ENCODE measurements at places on chromosomes 6 and 20. TPM values are rescaled to one million over a fixed set of nuclear protein-coding genes. Genes with fewer than 3 reads are reported as not detected.

DNA sequence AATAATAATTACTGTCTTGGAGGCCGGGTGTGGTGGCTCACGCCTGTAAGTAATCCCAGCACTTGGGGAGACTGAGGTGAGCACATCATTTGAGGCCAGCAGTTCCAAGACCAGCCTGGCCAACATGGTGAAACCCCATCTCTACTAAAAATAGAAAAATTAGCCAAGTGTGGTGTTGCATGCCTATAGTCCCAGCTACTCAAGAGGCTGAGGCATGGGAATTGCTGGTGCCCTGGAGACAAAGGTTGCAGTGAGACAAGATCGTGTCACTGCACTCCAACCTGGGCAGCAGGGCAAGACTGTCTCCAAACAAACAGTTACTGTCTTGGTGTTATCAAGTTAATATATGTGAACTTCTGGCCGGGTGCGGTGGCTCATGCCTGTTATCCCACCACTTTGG, 4.9 kb downstream of the RRP36 start:
- no peak for DNase-seq

HLA-DRB5 gene
- 0.20 TPM for total RNA-seq

RIMS1 gene
- total RNA-seq = not detected

GRCh38 chr20:2820084-2820895, 4.1 kb downstream of the TMEM239 start:
- no peak for DNase-seq

DNA sequence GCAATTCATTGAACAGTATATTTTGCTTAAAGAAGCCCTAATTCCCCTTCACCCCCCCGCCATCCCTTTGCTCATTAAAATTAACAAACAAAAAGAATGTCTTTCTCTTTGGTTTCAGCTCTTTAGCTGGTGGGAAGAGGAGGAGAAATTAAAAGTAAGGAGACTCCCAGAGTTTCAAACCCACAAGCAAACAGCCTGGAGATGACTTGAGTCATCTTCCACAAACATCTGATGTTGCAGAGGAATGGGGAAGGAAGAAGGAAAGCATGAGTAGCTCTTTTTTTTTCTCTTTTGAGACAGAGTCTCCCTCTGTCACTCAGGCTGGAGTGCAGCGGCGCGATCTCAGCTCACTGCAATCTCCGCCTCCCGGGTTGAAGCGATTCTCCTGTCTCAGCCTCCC, 189.6 kb downstream of the ADAT2 start:
- DNase-seq = no peak

DNA sequence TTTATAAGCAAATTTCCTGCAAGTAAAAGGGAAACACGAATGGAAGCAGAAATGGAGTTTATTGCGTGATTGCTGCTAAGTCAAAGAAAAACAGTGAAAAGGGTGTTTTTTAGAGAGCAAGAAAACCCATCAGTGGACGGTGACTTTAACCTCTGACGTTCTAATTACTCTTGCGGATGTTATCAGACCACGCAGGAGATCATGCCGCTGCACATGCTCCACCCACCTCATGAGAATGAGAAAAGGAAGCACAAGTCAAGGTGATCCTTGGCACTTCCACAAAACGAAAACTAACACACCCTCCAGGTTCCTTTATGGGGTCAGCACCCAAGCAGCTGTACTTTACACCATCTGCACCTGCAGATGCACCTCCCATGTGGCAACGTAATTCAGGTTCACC, 45.0 kb downstream of the LYRM4 start:
- no peak for DNase-seq

DNA sequence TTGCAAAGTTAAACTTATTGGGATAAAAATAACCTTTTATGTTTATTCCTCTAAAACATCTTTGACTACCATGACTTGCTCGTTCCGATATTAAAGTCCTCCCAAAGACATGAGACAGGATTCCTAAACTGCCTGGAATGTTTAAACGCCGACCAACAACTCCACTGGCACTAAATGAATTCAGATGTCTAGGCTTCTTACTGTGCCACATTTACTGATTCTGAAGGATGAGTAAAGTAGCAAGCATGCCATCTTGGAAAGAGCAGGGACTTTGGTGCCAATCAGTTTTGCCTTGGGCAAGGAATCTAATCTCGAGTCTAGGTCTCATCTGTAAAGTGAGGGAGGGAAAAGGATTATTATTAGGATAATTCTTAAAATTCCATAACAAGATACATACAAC, 25.3 kb downstream of the MBOAT1 start:
- no peak for DNase-seq

GRCh38 chr6:165662749-165663376, at the start of gene PDE10A:
Gene PDE10A, minus strand, starts transcription at chr6:165663241. Its CDS starts 430 bp downstream, at chr6:165662811.
- peak; percentile 36 for DNase-seq

GRCh38 chr20:23367770-23368169, 5.8 kb downstream of the GZF1 start:
- DNase-seq = no peak

GRCh38 chr6:29818892-29819291, 8.7 kb upstream of the HLA-G start:
- no peak for DNase-seq

DNA sequence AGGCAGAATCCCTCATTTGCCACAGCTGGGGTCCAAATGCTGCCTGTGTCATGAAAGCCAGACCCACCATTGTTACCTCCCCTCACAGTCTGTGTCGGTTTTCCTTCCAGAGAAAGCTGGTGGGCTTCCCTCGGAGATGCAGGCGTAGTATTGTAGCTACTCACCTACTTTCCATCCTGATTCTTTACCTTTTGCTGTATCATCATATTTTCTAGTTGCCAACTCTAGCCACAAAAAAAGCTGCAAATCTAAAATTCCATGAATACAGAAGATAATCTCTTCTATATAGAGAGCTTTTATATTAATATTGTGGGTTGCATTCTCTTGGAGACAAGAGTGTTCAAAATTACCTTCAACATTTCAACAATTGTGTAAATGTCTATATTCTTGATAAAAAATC, 98.0 kb upstream of the LAMP5 start:
- DNase-seq = no peak

HLA-DRB1 gene
- total RNA-seq = 0.42 TPM

VWA7 gene
- total RNA-seq = 0.47 TPM

SLC22A2 gene
- not detected for total RNA-seq

GRCh38 chr20:46157625-46158024, 39.5 kb downstream of the CD40 start:
- DNase-seq = no peak

DNA sequence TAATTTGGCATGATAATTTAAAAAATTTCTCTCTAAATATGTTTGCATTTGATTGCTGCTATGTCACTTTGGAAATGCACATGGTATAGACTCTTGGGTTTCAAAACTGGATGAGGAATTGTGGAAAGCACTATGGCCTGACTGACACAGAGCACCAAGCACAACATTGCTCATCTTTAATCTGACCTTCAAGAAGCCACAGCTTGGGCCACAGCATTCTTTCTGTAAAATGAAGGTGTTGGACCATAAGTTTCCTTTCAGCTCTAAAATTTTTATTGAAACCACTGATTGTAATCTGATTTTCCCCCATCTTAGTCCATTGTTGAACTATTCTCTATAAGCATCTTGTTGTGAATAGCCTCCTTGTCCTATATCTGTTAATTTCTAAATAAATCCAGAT, 41.0 kb downstream of the QKI start:
- DNase-seq = no peak

DNA sequence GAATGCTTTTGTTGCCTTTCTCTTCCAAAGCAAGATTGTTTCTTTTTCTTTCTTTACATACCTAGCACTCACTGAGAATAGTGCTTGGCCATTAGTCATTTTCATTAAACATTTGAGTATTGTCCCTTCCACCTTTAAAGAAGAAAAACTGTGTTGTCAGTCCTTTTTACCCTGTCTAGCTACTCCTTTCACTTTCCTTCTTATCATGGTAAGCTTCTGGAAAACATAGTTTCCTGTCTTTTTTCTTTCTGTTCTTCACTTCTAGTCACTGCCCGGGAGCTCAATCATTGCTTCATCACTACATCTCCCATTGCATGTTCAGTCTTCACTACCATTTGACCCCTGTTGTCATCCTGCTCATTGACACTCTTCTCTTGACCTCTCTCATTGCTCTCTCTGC, 12.1 kb downstream of the VAPB start:
- DNase-seq = no peak

- DNase-seq = no peak
These were observed 26.0 kb downstream of the TBC1D7 start for GRCh38 chr6:13302291-13302690.

- DNase-seq = no peak
These were observed 13.5 kb upstream of the CCDC167 start for GRCh38 chr6:37513155-37513554.

DNA sequence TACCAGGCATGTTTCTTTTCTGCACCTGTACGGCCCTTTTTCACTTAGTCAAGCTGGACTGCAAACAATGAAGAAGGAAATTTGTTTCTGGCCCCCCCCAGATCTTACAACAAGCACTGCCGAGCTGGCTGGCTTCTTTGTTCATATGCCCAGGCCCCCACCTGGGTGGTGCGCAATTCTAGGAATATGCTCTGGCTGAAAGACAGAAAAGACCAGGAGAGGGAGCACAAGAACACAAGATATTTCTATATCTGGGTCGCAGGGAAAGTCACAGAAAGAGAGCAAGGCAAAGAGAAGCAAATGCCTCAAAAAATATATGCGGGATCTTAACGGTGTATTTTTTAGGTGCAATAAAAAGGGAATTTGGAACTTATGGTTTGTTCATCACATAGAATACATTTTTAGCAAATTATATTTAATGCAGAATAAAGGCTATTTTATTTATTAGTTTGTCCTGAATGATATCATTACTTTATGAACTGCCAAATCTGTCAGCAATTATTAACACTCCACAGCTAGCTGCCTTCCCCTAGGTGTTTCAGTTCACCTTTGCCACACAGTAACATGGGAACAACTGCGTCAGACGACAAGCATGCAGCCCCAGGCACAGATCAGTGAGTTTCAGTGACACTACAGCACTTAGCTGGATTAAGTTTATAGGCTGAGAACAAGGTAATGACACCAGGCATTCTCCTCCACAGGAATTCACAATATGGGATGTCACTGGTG, 76.5 kb downstream of the GJA10 start:
- DNase-seq = peak; percentile 41

DNA sequence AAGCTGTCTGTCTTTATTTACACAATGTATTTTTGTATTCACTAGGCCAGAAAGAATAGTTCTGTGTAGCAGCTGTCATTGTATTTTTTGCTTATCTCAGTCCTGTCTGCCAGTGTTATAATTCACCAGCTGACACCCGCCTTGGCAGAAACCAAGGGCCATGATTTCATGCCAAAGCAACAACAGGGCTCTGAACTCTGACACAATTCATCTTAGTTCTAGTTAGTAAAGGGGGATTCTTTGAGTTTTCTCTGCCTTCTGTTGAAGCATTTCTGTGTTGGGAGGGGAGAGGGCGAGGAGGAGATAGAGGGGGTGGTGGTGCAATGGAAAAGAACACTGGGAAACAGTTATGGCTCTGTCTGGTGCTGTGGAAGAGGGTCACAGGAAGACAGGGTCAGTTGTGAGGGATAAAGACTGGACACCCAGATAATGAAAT, 684.6 kb upstream of the MARCKS start:
- no peak for DNase-seq

GRCh38 chr6:136628996-136629395, 78.8 kb upstream of the MAP7 start:
- no peak for DNase-seq

DNA sequence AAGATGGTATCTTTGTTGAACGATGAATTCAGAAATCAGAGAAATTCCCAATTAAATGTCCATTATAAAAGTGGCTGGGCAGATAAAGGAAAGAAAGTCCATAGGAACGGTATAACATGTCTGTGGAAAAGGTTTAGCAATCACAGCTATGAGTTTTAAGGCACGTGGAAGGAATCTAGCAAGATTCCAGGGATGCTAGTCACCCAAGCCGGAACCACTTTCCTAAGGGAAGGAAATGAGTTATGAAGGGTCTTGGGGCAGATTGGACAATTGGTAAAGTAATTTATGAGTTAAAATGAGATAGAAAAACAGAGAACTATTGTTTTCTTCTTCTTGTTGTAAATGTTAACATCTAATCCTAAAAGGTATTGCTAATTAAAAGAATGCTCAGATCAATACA, 384.8 kb downstream of the ADGRB3 start:
- DNase-seq = peak; percentile 47

HSPA12B gene
- not detected for total RNA-seq

GRCh38 chr6:24426729-24427446, 24.2 kb downstream of the MRS2 start:
- no peak for DNase-seq

PSORS1C2 gene
- total RNA-seq = not detected

GRCh38 chr6:157684620-157685299, 138.3 kb upstream of the SNX9 start:
- DNase-seq = no peak

- DNase-seq = no peak
These were observed 29.9 kb downstream of the METTL24 start for GRCh38 chr6:110328259-110328658.

DNA sequence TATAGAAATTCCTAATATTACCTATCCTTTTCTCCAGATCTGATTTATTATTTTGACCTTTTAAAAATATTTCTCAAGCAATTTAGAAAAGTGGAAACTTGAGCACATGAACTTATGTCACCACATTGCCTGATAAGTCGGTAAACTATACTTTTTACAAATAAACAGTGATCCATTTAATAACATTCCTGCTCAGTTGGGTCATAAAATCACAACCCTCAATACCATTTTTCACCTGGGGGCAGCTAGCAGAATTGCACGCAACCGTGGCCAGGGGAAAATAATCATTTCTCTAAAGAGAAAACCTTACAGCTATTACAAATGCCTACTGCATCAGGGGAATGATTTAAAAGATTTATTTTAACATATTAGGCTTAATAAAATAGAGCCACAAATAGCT, 614.5 kb downstream of the PHF3 start:
- no peak for DNase-seq

DNA sequence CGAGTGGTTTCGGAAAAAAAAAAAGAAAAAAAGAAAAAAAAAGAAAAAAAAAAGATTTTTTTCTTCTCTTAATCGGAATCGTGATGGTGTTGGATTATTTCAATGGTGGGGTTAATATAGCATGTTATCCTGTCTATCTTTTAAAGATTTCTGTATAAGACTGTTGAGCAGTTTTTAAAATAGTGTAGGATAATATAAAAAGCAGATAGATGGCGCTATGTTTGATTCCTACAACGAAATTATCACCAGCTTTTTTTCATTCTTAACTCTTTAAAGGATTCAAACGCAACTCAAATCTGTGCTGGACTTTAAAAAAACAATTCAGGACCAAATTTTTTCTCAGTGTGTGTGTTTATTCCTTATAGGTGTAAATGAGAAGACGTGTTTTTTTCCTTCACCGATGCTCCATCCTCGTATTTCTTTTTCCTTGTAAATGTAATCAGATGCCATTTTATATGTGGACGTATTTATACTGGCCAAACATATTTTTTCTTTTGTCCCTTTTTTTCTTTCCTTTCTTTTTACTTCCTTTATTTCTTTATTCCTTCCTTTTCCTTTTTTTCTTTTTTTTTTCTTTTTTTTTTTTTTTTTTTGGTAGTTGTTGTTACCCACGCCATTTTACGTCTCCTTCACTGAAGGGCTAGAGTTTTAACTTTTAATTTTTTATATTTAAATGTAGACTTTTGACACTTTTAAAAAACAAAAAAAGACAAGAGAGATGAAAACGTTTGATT, 3.6 kb downstream of the SOX4 start:
- peak; percentile 33 for DNase-seq

All from NCI-H460 (cell line).